ENCODE measurements at places on chromosomes 4 and X.

DNA sequence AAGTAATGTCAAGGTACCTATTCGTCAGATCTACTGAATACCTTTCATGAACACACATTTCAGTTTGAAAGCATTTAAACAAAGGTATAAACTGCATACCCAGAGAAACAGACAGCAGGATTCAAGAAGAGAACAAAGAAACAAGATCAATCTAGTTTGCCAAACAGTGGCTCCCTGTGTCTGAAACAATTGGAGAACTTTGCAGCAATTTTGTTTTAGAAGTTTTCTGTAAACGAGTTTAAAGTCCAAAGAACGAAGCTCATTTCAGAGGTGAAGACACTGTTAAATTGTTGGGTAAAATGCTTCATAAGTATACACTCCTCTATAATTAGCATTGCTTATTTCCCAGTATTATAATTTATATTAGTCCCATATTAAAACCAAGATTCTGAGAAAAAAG is 21.4 kb upstream of the NSUN7 start:
- no peak for DNase-seq

DNA sequence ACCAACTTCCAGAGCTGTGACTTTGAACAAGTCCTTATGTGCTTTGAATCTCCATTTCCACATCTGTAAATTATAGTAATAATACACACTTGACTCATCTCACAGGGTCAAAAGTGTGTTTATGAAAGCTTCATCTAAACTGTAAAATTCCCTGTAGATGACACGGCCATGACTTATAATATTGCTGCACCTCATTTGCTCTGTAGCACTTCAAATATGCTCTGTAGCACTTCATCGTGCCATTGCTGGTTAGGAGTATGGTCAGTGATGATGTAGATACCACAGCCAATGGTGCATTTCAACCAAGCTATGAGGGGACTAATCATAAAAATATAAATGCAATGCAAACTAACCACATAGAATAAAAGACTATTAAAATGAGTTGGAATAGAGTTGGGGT is 318.6 kb downstream of the ANK2 start:
- no peak for DNase-seq

- DNase-seq: no peak
These were observed 323.1 kb downstream of the MAPK10 start for GRCh38 chr4:86036736-86037135.

- no peak for DNase-seq
These were observed 3.1 kb downstream of the TMEM184C start for GRCh38 chr4:147620315-147620714.

- DNase-seq: no peak
These were observed 112.3 kb downstream of the KLHL8 start for GRCh38 chr4:87108142-87108546.

GRCh38 chr4:171891038-171891437 is 77.8 kb downstream of the GALNTL6 start:
- DNase-seq: no peak
